Hypothalamus (tissue), 51 donors: ENCODE measurements at places on chromosomes 1 and 21.

GRCh38 chr1:55067914-55068313, 28.6 kb downstream of the PCSK9 start:
- no peak for DNase-seq

DNA sequence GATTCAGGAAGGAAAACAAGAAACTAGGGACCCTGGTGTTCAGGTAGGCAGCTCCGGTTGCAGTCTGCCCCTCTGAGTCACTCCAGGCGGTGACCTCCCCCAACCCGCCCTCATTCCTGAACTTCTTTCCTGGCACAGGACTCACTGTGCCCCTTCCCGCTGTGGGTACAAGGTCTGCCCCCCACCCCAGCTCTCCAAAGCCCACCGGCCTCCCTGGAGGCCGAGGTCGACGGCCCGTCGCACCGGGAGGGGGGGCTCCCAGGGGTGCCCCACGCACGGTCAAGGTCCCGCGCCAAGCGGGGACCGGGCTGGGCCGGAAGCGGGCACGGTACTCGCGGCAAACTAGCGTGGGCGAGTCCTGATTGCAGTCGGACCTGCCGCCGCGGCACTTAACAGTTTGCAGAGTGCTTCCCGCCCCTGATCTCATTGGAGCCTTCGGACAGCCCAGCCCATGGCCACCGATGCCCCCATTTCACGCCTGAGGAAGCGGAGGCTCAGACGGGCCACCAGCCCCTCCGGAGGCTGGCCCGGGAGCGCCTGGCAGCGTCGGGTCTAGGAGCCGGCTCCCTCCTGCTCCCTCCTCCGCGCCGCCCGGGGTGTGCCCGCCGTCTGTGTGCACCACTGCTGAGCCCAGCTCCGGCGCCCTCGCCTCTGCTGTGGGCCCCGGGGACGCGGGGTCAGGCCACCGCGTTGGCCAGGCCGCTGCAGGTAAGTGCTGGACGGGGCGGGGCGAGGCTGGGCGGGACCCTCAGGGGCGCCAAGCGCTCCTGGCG, at the start of gene GJB3:
GJB3 (plus strand) TSS at position 144 of the 773 bp plus-strand sequence. CDS start 3,549 bp downstream, outside the sequence.
- DNase-seq: no peak

GRCh38 chr1:151541752-151542151, 1.6 kb downstream of the TUFT1 start:
- no peak for DNase-seq

DNA sequence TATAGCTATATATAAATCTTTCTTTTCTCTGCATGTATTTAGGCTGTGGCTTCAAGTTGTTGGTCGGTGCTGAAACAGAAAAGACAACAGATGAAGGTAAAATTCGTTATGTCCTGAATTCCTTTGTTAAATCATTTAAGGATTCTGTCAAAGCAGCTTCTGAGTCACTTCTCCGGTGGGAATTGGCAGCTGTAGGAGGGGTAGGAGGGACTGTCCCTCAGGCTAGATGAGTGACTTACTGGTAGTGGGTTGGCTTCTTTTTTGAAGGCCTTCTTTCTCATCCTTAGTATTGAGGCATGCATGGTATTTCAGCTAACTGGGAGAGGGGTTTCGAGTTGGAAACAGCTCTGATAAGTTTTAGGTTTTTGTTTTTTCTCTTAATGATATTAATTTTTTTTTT, 22.1 kb upstream of the NEXN start:
- no peak for DNase-seq

DNA sequence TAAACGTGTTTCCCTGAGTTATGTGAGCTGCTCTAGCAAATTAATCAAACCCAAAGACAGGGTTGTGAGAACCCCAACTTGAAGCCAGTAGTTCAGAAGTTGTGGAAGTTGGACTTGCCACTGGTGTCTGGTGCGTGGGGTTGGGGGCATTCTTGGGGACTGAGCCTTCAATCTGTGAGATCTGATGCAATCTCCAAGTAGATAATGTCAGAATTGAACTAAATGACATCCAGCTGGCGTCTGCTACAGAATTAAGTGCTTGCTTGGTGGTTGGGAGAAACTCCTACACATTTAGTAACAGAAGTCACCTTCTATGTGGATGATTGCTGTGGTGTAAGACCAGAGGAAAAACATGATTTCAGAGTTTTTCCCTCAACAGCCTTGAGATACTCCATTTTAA, 207.4 kb downstream of the FGGY start:
- no peak for DNase-seq

- DNase-seq: no peak
These were observed 15.3 kb upstream of the C1orf185 start for GRCh38 chr1:51086496-51087271.

DNA sequence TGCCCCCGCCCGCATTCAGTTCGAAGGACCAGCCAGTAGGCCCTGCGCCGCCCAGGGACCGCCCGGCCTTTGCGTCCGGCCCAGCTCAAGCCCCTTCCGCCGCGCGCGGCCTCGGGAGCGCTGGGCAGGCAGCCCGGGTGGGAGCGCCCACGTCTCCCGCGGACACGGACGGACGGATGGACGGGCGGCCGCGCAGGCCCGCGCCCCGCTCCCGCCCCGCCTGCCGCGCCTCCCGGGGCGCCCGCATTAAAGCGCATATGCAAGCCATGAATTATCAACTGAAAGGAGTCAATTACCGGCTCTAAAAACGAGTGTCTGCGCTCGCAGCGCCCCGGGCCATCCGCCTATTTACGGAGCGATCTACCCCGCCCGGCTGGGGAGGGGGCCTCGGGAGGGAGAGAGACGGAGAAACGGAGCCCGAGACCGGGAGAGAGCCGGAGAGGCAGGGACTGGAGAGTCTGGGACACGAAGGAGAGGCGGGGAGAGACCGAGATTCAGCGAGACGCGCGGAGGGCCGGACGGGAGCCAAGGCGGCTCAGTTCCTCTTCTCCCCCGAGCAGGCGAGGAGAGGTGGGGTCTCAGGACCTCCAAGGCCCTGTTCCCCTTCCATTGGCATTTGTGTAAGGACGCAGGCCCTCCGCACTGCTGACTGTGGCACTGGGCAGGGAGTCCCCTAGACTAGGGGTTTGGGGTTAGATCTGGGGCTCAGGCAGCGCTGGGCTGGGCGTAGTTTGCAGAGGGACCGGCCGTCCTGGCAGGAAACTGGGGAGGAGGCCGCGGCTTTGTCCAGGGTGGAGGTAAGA, 41.3 kb upstream of the DMBX1 start:
- DNase-seq: no peak

- no peak for DNase-seq
These were observed 13.2 kb downstream of the TMCO1 start for GRCh38 chr1:165755393-165756010.

DNA sequence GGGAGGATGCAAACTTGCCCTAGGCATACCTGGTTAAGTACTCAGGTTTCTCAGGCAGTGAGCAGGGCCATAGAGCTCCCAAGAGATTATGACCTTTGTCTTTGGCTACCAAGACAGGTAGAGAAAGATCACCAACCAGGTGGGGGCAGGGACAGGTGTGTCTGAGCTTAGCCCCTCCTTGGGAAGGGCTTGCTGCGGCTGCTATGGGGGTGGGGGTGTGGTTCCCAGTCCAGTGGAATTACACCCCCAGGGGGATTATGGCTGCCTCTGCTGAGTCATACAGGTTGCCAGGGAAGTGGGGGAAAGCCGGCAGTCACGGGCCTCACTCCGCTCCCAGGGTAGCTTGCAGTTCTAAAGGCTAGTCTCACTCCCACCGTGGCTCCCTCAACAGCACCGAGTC, 65.2 kb upstream of the FAM163A start:
- DNase-seq: no peak

DNA sequence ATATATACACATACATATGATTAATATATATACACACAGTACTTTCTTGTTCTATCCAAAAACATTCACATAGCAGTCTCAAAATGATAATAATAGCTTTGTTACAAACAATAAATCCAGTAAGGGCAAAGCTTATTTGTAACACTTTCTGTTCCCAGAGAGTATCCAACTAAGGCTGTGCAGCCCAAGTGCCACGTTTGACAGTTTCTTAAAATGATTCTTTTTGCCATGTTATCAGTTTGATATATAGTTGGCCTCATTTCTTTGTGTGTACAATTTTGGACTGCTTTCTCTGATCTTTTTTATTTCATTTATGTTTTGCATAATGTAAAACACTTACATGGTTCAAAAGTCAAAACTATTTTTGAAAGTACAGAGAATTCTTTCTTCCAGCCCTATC, 11.8 kb downstream of the KCNE1 start:
- no peak for DNase-seq

- no peak for DNase-seq
These were observed 29.8 kb downstream of the PARP1 start for GRCh38 chr1:226378071-226378470.

DNA sequence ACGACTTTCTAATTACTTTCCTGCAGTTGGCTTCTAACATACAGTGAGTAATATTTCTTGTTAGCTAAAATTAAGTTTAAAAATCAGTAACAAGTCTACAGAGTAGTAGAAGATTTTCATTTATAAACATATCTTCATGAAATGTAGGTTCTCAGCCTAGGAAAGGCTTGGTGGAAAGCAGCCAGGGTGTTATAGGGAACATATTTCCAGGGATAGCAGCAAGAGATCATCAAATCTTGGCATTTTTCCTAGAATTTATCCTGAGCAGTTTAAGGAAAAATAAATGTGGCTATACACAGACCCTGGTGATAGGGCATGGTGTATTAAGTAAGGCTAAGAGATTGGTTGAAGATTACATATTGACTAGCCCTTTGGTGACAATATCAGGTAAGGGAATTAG, 203.5 kb upstream of the NEGR1 start:
- DNase-seq: no peak

GRCh38 chr1:82836973-82837680, 1036.4 kb downstream of the ADGRL2 start:
- no peak for DNase-seq

- DNase-seq: no peak
These were observed 10.2 kb downstream of the CXADR start for GRCh38 chr21:17523007-17523451.

DNA sequence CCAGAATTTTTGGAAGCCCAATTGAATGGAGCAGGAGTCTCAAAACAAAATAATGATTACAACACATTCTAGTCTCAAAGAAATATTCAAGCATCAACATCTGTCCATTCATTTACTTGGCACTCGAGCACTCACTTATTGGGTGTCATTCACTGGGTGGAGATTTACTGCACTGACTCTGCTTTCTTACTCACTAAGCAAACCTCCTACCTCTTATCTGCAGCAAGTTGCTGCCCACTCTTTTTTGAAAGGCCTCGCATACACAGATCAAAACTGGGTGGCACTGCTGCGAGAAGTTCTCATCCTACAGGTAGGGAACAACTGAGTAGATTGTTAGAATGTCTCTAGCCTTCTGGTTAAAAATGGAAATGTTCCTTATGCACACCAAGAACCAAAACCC, 18.0 kb downstream of the RHBDL2 start:
- DNase-seq: no peak

GRCh38 chr21:35048183-35048601, 910 bp downstream of the RUNX1 start:
- no peak for DNase-seq

DNA sequence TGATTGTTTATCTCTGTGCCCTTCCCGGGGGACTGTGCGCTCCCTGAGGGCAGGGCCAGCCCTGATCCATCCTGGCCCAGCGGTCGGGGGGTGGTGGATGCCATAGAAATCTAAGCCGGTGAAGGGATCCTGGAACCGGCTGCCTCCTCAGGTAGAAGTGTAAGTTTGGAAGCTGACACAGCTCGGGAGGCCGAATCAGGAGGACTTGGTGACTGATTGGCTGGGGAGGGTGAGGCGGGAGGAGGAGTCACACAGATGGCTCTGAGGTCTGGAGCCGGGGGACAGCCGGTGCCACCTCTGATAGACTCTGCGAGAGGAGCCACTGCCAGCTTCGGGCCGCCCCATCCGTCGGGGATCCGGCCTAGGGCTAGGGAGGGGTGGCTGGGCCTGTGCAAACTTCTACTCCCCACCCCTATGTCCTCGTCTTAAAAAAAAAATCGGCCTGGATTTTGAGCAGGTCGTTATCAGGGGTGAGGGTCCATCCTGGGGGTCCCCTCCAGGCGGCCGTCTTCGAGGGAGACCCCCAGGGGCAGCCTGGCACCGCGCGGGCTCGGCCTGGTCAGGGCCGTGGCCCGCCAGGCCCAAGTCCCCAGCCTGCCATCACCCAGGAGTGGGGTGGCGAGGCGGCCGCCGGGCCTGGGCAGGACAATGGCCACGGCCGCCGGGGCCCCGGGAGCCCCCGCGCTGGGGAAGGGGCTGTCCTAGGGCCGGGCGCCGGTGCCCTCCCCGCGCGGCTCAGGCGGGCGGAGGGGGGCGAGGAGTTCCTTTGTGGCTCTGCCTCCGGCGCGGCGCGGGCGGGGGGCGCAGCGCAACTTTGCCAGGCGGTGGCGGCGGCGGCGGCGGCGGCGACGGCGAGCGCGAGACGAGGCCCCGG, 708 bp upstream of the ZNF362 start:
- peak; percentile 33 for DNase-seq

DNA sequence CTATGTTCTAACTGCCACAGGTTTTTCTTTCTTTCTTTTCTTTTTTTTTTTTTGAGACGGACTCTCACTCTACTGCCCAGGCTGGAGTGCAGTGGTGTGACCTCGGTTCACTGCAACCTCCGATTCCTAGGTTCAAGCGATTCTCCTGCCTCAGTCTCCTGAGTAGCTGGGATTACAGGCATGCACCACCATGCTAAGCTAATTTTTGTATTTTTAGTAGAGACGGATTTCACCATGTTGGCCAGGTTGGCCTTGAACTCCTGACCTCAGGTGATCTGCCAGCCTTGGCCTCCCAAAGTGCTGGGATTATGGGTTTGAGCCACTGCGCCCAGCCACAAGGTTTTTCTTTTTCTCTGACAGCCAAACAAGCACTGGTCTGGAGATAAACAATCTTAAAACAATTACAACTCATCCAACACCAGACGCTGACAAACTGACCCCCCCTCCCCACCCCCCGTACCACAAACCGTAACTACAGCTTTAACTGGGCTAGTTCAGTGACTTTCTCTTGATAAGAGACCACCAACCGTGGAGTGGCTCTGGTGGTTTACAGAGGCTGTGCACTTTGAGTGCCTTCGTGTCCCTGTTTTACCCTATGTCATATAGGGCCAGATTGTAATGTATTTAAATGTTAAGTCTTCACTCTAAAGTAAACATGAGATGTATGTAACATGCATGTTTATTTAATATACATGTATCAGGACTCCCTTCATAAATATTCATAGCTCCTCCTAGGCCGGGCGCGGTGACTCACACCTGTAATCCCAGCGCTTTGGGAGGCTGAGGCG, 19.5 kb upstream of the PUM1 start:
- no peak for DNase-seq

DNA sequence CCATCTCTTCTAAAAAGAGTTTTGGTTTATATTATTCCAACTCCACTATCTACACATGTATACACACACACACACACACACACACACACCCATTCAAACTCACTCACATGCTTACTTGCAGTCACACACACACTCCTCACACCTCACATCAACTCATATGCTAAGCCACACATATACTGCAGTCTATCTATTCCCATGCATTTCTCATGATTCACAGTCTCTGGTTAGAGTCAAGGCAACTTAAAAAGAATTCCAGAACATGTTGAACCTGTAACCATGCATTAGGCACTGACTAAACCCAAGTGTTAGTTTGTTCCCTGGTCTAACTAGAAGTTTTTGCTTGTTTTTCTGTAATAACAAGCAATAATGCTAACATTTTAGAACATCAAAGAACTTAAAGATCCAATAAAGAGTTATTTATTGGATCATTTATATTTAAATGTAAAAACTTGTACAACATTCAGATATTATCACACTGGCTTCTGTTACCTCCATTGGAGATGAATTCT, 931.1 kb downstream of the PLA2G4A start:
- no peak for DNase-seq
